ENCODE measurements at places on chromosomes 4 and X.

- DNase-seq = no peak
These were observed 264.6 kb downstream of the IL1RAPL1 start for GRCh38 chrX:28851871-28852270.

DNA sequence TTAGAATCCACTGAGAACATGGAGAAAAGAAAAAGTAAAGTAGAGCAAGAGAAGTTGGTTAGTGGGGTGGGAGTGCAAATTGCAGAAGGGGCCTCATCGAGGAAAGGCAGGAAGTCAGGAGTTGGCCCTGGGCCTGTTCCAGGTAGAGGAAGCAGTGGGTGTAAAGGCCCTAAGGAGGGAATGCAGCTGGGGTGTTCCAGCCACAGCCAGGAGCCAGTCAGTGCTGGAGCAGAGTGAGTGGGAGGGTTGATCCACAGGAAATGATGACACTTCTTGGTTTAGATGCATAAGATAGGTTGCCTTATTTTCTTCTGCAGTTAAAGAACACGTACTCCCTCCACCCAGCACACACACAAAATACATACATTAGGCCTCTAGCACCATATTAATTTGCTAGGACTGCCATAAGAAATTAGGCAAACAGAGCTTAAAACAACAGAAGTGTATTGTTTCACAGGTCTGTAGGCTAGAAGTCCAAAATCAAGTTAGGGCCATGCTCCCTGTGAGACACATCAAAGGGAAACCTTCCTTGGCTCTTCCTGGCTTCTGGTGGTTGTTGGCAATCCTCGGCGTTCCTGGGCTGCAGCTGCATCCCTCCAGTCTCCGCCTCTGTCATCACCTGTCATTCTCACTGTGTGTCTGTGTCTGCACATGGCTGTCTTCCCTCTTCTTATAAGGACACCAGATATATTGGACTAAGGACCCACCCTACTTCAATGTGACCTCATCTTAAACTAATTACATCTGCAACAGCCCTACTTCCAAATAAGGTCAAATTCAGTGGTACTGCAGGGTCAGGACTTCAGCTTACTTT is 205.9 kb downstream of the AASDH start:
- no peak for DNase-seq

DNA sequence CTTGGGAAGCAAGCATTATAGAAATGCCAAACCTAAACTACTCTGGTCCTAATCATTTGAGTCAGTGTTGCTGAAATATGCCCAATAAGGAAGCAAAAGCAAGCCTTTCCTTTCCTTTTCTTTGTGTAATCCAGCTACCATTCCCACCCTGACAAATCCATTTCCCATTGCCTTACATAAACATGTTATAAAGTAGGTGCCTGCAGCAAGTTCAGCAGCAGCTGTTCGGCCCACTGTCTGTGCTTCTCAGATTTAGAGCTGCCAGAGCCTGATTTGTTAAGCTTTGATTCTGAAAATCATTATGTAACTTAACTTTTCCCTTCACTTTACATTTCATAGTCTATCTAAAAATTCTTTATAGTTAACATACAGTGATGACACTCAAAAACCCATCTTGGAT is 148.6 kb downstream of the EPHA5 start:
- no peak for DNase-seq

DNA sequence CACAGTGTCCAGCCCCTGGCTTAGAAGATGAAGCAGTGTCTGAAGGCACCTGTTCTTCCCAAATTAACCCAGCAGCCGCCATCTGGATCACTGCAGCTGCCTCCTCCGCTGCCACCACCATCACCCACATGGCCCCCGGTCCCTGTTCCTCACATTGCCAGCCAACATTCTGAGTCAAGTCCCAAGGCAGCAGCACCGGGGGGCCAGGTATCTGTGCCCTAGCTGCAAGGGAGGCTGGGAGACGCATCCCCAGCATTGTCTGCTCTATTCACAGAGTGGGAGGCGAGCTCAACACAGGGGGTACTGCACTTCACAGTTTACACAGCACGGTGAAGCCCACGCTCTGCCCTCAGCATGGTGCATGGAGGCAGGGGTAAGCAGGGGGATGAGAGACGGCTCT is 42.3 kb upstream of the MAN2B2 start:
- DNase-seq = no peak

DNA sequence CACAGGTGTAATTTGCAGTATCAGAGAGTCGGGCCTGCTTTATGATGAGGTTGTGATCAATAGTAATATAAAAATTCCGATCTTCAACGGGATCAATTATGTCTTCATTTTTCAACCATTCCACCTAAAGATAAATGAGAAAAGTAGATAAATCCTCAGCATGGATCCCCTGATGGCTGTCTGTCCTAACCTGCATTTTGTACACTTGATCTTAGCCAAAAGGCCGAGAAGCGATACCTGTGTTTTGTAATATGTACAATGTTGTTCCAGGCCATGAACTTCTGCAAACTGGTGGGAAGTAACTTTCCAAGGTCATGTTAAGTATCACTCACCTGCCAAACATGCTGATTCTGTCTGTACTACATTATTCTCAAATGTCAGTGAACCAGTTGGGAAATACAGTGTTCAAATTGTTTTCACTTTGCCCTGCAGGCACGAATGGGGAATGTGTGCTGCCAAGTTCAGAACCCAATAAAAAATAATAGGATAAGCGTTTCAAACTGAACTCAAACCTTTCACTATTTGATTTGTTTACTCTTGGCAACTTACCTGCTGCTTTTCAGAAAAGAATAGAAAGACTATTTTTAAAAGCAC is 298.1 kb downstream of the UNC5C start:
- no peak for DNase-seq

- DNase-seq = no peak
These were observed 32.5 kb downstream of the FGFBP1 start for GRCh38 chr4:15906020-15906443.

DNA sequence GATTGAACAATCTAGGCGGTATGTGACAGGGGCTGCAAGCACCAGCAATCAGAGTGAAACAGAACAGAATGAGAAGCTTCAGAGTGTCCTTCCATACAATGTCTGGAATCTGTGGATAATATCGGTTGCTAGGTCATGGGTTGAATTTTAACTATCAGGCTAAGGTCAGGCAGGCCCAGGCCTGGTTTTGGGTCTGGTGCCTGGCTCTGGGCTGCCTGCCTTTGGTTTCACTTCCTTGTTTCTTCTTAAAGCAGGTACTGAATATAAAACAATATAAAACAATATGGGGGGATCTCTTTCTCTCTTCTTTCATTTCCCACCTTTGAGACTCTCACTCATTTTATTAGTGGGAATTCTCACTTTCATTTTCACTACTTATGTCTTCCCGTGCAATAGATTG is 962.0 kb downstream of the CCSER1 start:
- DNase-seq = no peak

- DNase-seq = no peak
These were observed 210.7 kb upstream of the TLL1 start for GRCh38 chr4:165662341-165662740.

- no peak for DNase-seq
These were observed 83.3 kb downstream of the VEGFC start for GRCh38 chr4:176709417-176709816.

DNA sequence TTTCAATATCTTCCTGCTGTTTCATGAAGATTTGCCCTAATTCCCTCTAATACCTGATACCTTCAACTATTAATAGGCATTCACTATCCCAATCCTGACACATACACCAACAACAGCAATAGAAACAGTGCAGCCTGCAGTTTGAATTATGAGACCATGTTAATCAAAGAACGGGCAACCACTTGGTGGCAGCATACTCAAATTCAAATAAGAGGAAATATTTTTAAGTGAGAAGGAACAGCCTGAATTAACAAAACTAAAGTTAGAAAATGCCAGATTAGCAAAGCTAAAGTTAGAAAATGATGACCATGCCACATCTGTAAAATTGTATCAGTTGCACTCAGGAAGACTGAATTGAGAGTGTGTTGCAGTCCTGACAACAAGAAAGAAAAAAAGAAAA is 204.9 kb downstream of the SMARCA1 start:
- no peak for DNase-seq

GRCh38 chr4:60443068-60443467 is 757.1 kb upstream of the ADGRL3 start:
- no peak for DNase-seq

- DNase-seq = no peak
These were observed 123.4 kb downstream of the IRF2 start for GRCh38 chr4:184350964-184351363.

DNA sequence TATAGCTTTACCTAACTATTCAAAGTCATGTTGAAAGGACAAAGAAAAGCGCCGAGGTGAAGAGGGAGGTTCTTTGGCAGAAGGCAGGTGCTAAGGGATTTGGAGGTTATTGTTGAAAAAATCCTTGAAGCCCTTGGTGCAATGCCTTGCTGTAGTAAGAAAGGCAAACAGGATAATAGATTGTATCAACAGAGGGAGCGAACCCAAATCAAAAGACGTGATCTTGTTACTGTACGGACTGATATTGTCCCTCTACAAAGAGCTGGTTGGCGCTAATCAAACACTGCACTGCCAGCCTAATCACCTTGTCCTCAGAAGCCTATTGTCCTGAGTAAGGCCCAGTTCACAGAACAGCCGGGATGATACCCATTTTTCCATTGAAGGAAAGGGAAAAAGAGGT is 182.9 kb downstream of the ZIC3 start:
- DNase-seq = no peak

- DNase-seq = no peak
These were observed 1848.5 kb upstream of the TENM3 start for GRCh38 chr4:180394730-180395129.

- DNase-seq = no peak
These were observed 192.3 kb downstream of the SPATA18 start for GRCh38 chr4:52243367-52243766.

DNA sequence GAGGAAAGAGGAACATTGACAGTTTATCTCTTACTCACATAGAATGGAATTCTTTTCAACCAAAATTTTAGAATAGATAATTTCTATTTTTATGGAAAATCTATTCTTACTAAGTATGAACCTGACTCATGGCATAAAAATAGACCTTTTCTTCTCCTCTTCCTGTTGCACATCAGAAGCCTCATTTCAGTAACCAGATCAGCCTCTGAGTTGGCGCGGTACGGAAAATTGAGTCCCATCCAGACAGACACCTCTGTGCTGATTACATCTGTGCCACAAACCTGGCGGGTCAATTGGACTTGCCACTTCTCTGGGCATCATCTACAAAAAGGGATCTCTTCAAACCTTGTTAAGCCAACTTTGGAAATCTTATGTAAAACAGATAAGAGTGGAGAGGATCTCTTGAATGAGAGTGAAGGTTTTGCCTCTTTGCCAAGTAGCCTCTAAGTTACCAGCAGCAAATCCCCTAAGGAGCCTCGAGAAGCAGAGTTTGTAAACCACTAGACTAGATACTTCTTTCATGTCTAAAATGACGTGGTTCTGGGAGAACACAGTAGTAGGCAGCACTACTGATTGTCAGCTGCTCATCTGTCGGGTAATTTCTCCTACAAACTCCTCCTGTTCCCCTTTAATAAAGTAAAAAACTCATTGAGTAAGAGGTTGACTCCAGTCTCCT is 37.4 kb downstream of the TENM3 start:
- DNase-seq = no peak

DNA sequence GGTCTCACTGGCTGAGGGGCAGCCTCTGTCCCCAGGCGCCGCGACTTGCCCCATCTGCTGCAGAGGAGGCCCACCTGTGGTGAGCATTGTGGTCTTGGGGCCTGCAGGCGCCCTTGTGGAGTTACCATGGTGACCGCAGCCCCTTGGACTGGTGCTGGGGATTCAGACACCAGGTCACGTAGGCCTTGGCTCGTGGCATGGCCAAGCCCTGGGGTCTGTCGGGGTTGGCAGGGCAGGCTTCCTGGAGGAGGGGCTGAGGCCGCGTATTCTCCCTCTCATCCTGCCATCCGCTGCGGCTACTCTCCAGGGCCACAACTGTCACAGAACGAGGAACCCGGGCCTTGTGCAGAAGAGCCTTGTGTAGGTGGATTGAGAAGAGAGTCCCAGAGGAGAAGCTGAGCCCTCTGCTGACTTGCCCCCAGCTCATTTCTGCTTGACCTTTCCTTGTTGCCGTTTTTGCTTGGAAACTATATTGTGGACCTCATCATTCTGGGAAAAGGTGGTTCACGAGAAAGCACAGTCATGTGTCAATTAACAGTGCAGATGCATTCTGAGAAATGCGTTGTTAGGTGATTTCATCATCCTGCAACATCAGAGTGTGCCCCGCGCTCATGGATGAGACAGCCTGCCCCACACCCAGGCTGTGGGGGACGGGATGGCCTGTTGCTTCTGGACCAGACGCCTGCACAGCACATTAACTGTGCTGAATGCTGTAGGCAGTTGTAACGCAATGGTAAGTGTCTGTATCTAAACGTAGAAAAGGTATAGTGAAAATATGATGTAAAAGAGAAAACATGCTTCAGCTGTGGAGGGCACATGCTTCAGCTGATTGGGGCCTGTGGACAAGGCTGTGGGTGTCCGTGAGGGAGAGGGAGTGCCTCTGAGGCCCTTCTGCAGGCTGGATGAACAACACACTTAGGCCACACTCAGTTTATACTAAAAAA is 38.5 kb downstream of the TRMT44 start:
- DNase-seq = no peak

GRCh38 chrX:116172976-116173375 is 2.4 kb downstream of the AGTR2 start:
- no peak for DNase-seq

DNA sequence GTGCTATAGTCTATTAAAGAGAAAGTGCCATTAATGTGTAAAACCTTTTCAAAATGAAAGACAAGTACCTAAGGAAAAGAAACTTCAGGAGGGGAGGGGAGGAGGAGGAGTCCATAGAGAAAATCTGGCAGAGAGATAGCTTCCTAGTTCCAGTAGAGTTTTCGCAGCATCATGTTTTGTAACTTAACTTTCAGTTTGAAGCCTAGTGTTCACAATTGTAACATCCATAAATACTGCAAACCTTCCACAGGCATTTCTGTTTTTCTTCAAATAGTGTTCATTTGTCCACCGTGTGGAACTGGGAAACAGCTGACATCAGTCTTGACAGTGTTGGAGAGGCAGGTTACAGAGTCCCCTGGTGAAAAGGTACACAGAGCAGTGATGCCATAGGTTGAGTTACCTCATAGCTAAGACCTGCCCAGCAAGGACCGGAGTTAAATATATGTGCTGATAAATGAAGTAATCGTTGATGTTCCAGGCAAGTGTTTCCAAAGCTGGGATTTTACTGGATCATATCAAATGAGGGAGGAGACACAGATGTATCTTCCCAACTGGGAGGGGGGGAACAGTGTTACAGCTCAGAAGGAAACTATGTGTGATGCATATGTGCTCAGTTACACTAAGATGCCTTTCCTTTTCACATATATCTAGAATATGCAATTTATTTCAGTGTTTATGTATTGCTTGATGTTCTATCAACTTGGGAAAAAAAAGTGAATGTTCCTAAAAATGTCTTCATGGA is 369.5 kb upstream of the FAM241A start:
- DNase-seq = no peak

DNA sequence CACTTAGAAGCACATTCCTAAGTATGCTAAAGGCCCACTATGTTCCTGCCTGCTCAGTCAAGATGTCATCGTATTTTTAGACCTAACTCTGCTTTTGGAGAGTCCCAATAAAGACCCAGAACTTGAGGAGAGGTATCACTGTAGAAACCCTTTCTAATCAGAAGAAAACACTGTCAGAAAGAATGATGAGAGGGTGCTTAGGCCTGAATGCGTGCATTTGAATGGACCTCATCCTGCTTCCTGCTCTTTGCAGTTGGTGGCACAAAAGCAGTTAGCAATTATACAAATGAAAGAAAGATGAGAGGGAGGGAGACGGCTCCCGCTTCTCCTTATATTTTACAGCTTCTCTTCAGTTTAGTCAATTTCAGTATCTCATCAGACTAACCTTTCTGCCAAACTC is 987.2 kb downstream of the CCSER1 start:
- DNase-seq = no peak

GRCh38 chrX:96861218-96861617 is 22.5 kb upstream of the RPA4 start:
- DNase-seq = no peak

Data from activated CD4-positive, alpha-beta T cell treated with anti-CD3 and anti-CD28 coated beads for 24 hours (primary cell).